ENCODE measurements at places on chromosomes 1 and 21.

DNA sequence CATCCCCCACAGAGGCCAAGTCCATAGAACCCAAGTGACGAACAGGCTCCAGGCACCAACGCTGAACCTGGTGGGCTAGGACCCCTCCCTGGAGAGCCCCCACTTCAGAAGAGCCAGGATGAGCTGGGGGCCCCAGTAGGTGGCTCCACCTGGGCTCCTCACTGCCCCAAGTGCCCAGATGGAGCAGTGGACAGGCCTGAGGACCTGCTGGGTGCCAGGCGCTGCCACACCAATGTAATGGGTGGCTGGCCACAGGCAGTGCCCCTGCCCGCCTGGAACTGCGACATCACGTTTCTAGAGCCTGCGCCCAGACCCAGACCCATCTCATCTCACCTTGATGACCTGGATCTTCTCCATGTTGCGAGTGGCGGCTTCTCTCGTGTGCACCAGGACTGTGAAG lies 5.6 kb downstream of the MAD2L2 start:
- no peak for DNase-seq

- DNase-seq, result no peak
These were observed 50.5 kb downstream of the OPTC start for GRCh38 chr1:203544485-203544884.

DNA sequence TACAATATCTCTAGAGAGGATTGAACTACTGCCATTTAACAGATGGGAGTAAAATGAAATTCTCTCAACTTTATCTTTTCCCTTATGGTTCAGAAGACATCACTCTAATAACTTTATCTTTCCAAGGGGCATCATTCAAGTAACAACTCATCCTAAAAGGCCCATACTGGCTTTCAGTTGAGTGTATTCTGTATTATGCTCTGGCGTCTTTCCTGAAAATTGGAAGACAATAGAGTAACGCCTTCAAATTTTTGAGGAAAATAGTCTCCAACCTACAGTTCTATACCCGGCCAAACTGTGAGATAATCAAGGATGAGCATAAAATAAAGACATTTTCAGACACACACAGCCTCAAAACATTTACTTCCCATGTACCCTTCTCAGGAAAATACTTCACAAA lies 103.3 kb downstream of the RERE start:
- DNase-seq, result no peak

- no peak for DNase-seq
These were observed 3.3 kb upstream of the OLIG2 start for GRCh38 chr21:33022489-33022827.

DNA sequence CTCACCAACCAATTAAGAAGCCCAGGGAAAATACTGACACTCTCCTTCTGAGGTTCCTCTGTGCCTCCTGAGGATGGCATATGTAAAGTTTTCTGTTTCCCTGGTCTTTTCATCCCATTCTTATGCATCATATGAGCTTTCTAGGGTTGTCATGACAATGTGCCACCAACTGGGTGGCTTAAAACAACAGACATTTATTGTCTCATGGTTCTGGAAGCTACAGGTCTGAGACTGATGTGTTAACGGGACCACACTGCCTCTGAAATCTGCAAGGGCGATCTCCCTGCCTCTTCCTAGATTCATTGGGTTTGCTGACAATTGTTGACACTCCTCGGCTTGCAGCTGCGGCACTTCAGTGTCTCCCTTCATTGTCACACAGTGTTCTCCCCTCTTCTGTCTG lies 308.4 kb downstream of the RGS7 start:
- DNase-seq, result no peak

- no peak for DNase-seq
These were observed 175.7 kb downstream of the HHIPL2 start for GRCh38 chr1:222372221-222372620.

DNA sequence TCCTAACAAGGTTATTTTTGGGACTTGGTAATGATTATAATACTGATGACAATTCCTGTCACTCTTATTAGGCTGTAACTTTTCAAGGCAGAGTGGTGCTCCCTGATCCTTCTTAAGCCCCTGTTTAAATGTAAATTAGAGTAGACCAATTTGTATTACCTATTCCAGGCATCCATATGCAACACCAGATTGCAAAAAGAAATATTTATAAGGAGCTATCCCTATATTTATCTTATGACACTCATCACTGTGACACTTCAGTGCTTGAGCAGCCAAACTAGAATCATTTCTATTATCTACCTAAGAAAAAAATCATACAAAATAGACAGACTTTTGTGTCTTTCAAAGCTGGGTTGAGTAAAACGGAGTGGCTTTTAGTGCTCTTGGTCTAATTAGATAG lies 462.7 kb downstream of the ADGRL2 start:
- DNase-seq, result no peak

DNA sequence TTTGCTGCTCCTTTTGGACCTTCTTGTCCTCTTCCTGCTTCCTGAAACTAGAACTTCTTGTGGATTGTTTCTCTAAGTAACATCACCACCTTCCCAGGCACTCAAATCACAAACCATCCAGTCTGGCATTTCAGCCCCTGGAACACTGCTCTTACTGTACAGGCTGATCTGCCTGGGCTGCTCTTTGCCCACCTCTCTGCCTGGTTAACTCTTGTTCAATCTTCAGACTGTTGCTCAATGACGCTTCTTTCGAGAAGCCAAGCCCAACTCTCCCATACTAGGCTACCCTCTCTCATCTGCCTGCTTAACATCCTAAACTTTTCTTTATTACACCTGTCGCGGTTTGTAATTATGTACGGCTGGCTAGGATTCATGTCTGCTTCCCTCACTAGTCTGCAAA lies 657 bp downstream of the DIO1 start:
- DNase-seq, result no peak
